ENCODE measurements at places on chromosomes 3 and 15.

- DNase-seq = no peak
These were observed 53.6 kb downstream of the LMCD1 start for GRCh38 chr3:8555113-8555661.

- DNase-seq = no peak
These were observed 209.8 kb downstream of the PDCD6IP start for GRCh38 chr3:34008191-34008590.

DNA sequence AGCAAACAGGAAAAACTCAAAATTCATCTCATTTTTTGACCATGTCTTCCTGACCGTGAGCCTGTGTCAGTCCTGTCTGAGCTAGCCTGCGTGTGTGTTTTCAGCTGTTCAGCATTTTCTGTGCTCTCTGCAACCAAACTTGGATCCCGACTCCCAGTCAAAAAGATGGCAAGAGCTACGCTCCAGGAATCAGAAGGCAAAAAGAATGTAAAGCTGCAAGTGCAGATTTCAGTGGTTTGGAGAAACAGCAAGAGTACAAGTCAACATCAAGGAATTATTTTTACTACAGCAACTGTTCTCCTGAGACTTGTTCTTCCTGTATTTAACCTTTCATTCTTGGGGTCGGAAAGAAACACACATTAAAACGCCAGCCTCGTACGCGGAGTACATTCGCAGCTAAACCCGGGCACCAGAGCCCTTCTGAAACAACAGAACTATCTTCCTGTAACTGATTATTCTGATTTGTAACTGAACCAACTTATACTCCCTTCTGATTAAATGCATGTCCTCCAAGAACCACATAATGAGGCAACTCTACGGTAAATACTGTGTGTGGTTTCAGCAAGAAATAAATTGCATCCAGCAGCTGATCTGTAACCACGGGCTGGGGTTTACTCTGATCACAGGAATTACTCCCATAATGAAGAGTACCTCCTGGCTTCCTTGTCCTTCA, 107.4 kb downstream of the LRIG1 start:
- DNase-seq = no peak

DNA sequence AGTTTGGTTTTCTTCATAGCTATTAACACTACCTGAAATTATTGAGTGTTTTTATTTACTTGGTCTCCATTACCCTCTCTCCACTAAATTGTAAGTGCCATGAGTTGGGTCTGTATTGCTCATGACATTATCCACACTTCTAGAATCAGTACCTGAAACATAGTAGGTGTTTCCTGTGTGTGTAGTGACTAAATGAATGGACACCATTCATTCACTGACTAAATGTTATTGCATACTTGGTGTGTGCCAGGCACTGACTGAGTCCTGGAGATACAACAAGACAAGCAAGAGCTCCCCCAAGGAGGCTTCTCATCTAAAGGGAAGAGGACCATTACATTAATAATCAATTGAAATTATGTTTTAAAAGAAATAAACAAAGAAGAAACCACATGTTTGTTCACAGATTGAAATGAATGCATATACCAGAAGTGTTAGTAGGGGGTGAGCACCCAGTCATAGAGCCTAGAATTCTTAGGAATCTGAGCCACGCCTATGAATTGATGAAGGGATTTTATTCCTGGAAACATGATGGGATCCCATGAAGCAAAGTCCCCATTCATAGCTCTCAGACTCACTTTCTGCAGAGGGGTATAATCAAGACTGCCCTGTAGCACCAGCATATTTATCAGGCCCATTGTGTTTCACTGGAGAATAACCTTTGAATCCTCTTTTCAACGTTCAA, 31.7 kb upstream of the ATOSA start:
- no peak for DNase-seq

GRCh38 chr3:180804916-180805315, 107.6 kb upstream of the FXR1 start:
- peak; percentile 14 for DNase-seq
